AG09319 (cell line): ENCODE measurements at places on chromosomes 2 and 18.

- DNase-seq = no peak
These were observed 29.0 kb downstream of the PTPN4 start for GRCh38 chr2:119788752-119789151.

GRCh38 chr2:68379184-68379708 lies 14.2 kb downstream of the PLEK start:
- DNase-seq = no peak

- DNase-seq = no peak
These were observed 29.2 kb upstream of the CCDC178 start for GRCh38 chr18:33469699-33470098.

- DNase-seq = peak; percentile 80
These were observed 303.5 kb downstream of the CDCA7 start for GRCh38 chr2:173657996-173658717.

- no peak for DNase-seq
These were observed 171.1 kb downstream of the ZFP36L2 start for GRCh38 chr2:43055086-43055912.
